ENCODE measurements at places on chromosomes 4 and X. TPM values are rescaled to one million over a fixed set of nuclear protein-coding genes. Genes with fewer than 3 reads are reported as not detected.

The ARSJ gene
- total RNA-seq: 23.5 TPM

The MAGEA9B gene
- not detected for total RNA-seq

The NAT8L gene
- total RNA-seq: 0.30 TPM

The LDB2 gene
- 4.8 TPM for total RNA-seq

The MAGED4B gene
- total RNA-seq: 99.3 TPM

The VCX3A gene
- not detected for total RNA-seq

The GAGE12J gene
- total RNA-seq: not detected

The CD38 gene
- total RNA-seq: not detected

The FGFBP2 gene
- total RNA-seq: not detected

The DNAAF6 gene
- not detected for total RNA-seq

The VSIG4 gene
- not detected for total RNA-seq

The SSX4 gene
- total RNA-seq: not detected
